ENCODE measurements at places on chromosomes 7 and 10.

- no peak for DNase-seq
Observed at GRCh38 chr10:123044391-123044790, 35.6 kb downstream of the ACADSB start.

DNA sequence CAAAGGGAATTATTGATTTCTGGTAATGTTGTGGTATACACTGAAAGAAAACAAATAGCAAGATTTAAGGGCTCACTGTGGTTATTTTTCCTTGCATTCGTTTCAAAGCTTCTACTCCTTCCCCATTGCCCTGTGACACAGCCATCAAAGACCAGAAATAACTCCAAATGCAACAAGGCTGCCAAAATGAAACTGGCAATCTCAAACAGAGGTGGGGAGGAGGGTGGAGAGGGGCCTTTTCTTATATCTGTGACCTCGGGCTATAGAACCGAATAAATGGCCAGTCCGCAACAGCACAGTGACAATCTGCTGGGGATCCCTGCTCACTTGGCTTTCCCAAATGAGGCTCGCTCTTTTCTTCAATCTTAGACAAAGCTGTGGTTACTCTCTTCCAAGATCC, 17.4 kb upstream of the SPOCK2 start:
- no peak for DNase-seq

GRCh38 chr10:11685787-11686218, 56.4 kb upstream of the ECHDC3 start:
- peak; percentile 26 for DNase-seq

DNA sequence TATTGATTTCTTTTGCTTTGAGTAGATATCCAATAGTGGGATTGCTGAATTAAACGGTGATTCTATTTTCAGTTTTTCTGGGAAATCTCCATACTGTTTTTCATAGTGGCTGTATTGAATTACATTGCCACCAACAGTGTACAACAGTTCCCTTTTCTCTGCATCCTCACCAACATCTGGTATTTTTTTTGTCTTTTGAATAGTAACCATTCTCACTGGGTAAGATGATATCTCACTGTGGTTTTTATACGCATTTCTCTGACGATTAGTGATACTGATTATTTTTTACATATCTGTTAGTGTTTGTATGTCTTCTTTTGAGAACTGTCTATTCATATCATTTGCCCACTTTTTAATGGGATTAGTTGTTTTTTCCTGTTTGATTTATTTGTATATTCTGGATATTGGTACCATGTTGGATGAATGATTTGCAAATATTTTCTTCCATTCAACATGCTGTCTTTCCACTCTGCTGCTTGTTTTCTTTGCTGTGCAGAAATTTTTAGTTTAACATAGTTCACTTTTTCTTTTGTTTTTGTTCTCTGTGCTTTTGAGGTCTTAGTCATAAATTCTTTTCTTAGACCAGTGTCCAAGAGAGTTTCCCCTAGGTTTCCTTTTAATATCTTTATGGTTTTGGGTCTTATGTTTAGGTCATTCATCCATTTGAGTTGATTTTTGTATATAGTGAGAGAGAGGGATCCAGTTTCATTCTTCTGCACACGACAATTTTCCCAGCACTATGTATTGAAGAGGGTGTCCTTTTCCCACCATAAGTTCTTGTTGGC, 584.7 kb downstream of the PHTF2 start:
- no peak for DNase-seq

DNA sequence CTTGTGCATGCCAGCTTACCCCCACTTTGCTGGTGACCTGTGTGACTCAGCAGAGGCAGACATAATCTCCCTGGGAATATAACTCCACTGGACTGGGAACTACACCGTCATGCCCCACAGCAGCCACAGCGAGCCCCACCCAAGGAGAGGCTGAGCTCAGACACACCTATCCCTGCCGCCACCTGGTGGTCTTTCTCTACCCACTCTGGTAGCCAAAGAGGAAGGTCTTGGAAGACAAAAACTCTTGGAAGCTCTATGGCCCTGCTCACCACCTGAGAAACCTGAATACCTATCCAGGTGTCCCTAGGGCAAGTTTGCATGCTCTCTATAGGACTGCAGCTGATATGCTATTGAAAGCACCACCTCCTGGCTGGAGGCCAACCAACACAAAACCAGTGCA, 48.1 kb downstream of the MYO3A start:
- DNase-seq = no peak

DNA sequence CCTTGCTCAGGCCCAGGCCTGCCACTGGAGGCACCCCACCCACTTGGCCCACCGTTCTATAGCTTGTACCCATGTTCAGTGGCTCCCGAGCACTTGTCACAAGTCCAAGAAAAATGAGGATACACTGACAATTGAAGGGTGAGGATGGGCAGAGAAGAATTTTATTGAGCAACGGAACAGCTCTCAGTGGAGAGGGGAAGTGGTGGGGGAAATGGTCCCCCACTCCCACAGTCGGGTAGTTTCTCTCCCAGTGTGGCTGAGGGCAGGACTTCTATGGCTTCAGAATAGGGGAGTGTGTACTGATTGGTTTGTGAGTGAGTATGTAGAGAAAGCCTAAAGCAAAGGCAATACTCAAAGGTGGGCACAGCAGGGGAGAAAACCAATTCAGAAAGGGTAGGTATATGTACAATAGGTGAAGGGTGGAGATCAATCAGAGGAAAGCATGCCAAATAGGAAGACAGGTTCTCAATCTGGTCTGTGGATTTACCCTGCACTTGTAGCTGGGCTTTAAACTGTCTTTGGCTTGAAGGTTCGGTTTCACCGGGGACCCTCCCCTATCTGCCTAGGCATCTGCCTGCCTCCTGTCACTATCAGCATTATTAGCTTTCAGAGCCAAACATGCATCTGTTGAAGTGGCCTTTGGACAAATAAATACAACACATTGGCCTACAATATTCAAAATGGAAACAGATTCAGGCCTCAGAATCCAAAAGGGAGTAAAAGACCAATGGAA, 8.9 kb upstream of the TSPAN13 start:
- DNase-seq = no peak

- DNase-seq = no peak
Observed at GRCh38 chr7:82423446-82423845, 20.1 kb downstream of the CACNA2D1 start.

DNA sequence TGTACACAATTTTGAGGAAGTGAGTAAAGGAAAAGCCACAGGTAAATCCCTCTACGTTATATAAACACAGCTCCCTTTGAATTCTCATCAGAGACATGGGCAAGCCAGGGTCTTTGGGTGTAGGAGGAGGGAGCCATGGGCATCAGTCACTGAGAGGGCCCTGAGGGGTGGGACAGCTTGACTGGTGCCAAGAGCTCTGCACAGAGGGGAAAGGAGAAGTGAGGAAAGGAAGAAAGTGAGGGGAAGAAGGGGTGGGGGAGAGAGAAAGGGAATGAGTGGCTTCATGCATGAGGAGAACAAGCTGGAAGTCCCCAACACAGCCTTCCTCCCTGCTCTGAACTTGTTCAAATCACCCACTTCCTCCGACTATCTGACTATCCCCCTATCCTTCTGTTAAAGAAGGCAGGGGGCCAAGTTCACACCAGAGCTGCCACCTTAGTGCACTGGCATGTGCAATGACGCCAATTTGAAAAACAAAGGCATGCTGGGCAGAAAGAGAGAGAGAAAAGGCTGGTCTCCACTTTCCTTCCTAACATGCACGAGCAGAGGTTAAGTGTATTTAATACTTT, 16.4 kb upstream of the RNF148 start:
- DNase-seq = no peak

DNA sequence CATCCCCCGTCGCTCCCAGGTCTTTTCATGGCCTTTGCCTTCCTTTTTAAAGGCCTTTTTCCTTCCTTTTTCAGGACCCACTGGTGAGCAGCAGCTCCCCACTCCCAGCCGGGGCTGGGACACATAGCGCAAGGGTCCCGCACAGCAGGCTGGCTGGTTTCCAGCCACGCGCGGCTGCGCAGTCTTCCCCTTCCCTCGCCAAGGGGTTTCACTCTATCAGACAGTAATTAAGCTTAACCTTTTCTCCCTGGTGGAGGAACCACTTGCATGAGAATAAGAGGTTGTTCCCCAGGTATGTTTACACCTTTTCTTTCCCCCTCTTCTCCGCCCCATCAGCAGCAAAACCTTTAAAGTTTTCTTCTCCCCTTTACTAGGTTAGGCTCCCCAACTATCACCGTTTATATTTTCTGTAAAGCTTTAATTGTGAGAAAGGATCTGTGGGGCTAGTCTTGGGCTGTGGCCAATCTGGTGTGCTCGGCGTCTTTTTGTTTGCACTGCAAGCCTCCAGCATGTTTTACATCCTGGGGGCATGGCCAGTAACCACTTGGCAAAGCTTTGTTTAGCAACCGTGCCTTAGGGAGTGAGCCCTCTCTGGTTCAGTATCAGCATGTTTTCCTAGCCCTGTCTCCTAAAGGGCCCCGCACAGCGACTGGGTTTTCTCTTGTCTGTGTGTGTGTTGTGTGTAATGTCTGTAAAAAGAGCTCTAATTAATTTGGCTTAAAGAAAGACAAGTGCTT, 219.6 kb downstream of the PHF14 start:
- no peak for DNase-seq

- DNase-seq = no peak
Observed at GRCh38 chr10:88886557-88886956, 6.5 kb downstream of the STAMBPL1 start.

DNA sequence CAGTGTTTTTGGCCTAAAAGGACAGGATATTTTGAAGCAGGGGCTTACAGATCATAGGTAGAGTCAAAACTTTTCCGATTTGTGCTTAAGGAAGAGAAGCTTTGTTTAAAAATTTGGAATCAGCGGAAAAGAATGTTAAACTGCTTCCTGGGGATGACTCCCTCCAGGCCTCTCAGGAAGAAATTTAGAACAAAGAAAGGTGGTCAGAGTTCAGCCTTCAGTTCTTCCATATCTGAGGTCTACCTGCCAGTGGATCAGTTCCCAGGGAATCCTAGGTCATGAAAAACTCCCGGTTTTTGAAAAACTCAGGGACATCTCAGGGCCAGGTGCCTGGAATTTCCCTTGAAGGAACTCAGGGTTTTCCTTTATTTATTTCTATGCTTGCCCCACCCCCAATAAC, 100.3 kb downstream of the MCU start:
- no peak for DNase-seq

DNA sequence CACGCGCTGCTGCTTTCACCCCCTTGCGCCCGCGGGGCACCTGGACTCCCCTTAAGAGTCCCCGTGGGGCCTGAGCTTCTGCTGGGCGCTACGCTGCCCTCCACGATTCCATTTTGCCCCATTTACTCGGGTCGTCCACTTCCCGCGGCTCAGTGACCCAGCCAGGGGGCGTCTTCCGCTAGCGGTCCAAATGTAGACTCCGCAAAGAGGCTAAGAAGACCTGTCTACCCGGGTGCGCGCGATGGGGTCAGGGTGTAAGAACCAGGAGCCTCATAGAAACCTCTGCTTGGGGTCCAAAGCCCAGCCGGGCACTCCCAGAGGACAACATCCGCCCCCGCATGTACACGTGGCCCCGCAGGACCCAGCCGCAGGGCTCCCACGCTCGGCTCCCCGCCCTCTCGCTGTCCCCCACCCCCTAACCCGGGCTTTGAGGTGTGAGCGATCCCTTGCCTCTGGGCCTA, 5.2 kb upstream of the HMX2 start:
- DNase-seq = no peak

- DNase-seq = no peak
Observed at GRCh38 chr7:35866186-35866585, 65.3 kb downstream of the SEPTIN7 start.

- DNase-seq = no peak
Observed at GRCh38 chr10:8061274-8062211, 7.1 kb downstream of the GATA3 start.

DNA sequence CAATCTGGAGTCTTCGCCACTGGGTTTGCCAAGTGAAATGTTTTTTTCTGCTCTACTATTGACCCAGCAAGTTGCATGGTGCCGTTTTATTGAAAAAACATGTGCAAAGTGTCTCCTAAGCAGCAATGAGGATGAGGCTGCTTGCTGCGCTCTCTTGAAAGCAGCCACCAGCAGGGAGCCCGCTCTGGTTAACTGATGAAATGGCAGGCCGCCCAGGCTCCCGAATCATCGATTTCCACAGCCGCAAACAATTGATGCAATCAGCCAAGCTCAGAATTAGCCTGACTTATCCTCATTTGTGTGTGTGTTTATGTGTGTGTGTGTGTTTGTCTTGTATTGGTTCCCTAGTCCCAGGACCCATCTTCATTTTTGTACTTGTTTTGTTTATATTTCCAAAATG, 22.2 kb upstream of the LYZL1 start:
- no peak for DNase-seq

DNA sequence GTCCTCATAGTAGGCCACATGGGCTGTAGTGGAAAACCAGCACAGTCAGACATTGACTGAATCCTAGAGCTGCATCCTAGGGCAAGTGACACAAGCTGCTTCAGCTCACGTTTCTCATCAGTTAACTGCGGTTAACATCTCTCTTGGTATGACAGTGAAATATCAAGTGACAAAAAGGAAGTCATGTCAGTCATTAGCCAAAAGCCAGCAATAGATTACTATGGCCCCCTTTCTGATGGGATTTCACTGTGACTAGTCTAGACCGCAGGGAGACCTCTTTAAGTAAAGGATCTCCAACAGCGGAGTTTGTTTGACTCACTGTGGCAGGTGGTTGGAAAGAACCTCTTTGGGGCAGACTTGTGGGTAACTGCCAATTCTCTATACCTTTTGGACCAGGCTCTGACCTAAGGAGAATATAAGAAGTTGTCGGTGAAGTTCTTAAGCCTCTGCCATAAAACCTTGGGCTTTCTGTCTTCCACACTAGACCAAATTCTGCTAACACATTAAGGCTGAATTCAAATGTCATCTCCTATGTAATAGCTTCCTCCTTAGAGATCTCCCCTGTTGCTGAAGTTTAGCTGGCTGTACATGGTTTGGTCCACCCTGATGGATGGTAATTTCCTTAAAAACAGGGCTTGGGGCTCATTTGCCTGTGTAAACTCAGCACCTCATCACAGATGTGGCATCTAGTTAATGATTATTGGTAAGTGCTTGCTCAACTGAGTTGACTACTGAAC, 115.3 kb downstream of the SGMS1 start:
- no peak for DNase-seq

DNA sequence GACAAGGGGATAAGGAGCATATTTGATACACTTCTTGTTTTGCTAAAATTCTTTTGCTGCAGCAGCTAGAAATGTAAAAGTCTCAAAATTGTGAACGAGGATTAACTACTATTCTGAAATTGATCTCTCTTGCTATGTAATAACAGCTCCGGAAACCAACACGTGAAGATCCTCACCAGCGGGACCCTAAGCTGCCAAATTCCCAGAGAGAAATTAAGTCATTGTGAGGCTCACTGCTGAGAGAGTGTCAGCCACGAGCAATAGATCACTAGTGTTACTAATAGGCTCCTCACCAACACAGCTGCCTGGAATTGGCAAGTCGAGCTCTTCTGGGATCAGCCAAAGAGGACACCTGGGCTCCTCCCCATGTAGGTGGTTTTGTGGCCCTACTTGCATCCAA, 5.6 kb upstream of the VWA2 start:
- no peak for DNase-seq

DNA sequence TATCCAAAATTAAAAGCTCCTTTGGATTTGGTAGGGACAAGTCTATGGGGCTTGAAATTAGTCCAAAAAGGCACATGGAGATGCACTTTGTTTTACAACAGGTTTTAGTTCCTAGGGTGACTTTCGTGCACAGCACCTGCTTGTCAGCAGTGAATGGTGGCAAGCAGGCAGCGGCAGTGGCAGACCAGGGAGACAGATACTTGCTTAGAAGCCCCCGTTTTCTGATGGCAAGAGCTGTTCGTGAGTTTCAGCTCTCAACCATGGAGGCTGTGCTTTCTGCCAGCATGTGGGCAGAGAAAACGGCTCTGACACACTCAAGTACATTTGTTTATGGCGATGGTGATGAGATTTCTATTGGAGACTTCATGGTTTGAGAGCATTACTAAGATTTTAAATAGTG, 61.7 kb upstream of the SHH start:
- no peak for DNase-seq

- DNase-seq = peak; percentile 37
Observed at GRCh38 chr10:11403116-11403515, 208.3 kb downstream of the USP6NL start.

Data from activated T-cell treated with anti-CD3 and anti-CD28 coated beads for 4 hours (primary cell).